ENCODE measurements at places on chromosomes 5 and 9.
A peak's percentile ranks its signal among the peaks of the same experiment; 100 is the strongest.

DNA sequence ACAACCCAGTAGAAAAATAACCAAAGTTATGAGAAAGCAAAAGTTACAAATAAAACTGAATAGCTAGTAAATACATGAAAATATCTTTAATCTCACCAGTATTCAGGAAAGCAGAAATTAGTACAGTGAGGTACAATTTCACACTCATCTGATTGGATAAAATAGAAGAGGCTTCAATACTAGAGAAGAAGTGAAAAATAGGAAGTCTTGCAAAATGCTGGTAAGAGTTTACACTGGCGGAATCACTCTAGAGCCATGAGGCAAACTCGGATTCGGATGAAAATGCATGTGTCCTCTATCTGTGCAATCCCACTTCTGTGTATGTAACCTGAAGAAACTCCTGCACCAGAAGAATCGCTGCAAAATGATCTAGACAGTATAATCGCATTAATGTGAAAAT is 128.9 kb downstream of the CCDC192 start:
- no peak for DNase-seq

- no peak for DNase-seq
Observed at GRCh38 chr5:87120518-87121303, 147.0 kb upstream of the RASA1 start.

DNA sequence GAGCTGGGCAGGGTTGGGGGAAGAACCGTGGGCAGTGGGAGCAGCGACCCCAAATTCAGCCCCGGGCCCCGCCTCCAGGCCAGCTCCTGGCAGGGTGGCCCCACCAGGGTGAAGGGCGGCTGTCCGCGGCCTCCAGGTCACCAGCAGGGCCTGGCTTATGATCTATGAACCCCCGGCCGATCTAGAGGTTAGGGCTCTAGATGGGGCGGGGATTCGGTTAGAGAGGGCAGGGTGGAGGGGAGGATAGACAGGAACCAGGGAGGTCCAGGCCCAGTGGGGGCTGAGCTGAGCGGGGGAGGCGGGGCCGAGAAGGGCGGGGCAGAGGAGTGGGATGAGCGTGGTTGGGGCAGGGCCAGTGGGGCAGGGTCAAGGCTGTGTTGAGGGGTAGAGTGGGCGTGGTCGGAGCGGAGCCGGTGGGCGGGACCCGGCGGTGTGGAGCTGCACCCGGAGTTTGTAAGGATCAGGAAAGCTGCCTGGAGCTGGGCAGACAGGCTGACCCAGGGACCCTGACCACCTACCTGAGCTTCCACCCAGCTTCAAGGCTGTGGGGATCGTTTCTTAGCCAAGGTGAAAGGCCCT is 29.3 kb upstream of the OBP2B start:
- DNase-seq: no peak

DNA sequence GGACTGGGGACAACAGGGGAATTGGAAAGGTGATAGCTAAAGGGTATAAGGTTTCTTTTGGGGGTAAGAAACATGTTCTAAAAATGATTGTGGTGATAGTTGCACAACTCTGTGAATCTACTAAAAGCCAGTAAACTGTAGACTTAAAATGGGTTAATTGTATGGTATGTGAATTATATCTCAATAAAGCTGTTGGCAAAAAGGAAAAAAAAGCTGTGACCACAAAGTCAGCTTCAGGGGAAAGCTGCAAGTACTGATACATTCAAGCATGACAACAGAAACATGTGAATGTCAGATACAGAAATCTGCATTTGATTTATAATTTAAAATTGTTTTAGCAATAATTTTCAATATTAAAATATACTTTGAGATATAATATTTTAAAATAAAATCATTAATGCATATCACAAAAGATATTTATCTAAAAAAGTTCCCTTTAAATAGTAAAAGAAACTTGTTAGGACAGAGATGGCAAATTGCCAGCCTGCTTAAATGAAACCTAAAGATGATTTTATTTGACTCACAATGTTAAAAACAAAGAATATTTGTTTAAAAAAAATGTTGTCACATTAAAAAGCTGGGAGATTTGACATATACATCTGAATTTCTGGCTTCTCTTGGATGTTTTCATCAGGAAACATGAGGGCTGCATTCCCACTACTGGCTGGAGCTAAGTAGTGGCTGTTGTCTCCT is 66.0 kb downstream of the TBCA start:
- DNase-seq: no peak

DNA sequence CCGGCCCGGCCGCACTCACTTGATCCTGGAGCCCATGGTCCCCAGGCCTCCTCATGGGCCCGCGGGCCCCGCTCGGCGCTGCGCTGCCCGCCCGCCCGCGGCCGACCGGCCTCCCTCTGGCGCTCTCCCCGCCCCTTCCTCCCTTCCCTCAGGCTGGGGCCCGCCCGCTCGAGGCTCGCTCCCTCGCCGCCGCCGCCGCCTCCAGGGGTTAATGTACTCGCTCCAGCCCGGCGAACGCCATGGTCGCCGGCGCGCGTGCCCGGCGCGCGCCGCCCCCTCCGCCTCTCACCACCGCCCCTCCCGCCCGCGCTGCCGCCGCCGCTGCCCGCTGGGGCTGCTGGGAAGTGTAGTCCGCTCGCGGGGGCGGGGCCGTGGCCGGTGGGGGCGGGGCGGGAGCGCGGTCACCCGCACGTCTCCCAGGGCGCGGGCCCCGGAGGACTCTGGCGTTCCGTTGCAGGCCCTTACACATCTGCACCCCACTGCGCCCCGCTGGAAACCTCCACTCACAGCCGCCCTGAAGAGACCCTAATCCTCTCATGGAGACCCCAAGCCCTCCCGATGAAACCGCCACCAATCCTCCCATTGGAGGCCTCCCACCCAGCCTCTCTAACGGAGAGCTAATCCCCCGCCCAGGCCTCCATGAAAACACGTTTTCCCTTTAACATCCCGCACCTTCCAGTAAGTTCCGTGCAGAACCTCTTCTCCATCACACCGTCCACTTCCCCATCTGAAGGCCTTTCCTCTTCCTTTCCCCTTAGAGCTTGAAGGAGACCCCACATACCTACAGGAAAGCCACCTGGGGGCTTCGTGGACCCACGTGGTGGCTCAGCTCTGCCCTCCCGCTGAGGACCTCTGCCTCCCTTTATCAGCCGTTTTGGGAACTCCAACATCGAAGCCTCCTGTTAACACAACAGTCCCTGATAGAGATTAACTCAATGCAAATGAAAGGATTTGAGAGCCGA is at the start of gene DENND1A:
TSS of gene DENND1A (minus strand) at position 257 of the 962 bp plus-strand sequence. CDS start at position 36, 221 bp downstream.
- peak; percentile 57 for DNase-seq

- no peak for DNase-seq
Observed at GRCh38 chr5:78547183-78547582, 101.4 kb downstream of the LHFPL2 start.

- no peak for DNase-seq
Observed at GRCh38 chr5:30197662-30198061, 995.8 kb upstream of the CDH6 start.

DNA sequence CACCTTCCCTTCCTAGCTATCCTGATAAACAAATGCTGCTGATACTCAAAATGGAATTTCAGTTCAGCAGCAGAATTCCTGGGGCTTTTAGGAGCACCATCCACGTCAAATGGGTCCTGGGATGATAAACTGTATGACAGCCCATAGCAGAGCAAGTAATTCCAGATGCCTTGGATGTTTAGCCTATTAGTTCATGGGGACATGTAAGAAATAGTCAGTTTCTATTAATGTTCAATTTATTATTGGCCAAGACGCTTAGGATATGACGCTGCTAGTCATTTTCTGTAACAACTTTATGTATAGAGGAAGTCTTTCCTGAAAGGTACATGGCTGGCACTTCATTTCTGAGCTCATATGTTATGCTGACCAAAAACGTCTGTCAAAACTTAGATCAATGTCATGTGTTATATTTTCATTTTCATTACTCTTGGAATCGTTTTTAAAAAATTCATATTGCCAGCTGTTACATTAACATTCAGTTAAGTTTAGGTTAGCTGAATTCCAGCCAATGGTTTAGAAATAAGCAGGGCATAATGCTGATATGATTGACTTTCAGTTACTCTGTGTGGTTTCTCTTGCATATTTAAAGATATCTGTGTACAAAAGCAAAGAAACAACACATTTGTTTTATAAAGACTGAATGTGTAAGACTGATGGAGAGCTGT is 243.8 kb downstream of the CSNK1G3 start:
- DNase-seq: no peak

DNA sequence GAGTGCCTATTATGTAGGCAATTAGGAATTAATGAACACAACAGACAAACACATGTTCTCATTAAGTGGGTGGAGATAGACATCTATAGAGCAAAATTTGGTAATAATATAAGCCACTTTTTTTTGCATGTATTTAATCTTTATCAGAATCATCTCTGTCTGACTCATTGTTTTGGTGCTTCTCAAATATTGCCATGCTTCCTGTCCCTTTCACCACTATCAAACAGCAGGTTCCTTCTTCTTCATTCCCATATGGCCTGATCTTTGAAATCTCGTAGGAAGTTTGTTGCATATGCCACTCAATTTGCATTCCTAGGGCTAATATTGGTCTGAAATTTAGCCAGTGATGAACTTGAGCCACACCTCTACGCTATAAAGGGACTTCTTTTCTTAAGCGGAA is 128.9 kb upstream of the SPEF2 start:
- DNase-seq: no peak

GRCh38 chr5:135322271-135322670 is 76.8 kb downstream of the MACROH2A1 start:
- no peak for DNase-seq

DNA sequence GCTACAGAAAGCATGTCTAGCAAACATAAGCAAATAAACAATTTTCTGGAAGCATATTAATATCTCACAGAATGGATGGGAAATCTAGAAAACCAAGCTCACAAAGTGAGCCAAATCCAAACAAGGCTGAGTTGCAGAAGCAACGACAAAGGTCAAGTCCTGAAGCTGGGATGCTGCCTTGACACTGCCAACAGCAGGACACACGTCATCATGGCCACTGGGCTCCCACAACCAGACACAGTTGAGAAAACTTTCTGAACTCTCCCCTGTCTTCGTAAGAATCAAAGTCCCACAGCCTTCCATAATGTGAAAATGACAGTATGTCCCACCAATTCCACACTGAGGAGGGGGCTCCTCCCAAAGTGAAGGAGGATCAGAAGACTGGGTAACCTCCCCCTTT is 37.6 kb downstream of the EPB41L4A start:
- no peak for DNase-seq

- no peak for DNase-seq
Observed at GRCh38 chr5:42640835-42641234, 115.8 kb upstream of the CCDC152 start.

- no peak for DNase-seq
Observed at GRCh38 chr9:83560169-83560826, 22.1 kb upstream of the FRMD3 start.

DNA sequence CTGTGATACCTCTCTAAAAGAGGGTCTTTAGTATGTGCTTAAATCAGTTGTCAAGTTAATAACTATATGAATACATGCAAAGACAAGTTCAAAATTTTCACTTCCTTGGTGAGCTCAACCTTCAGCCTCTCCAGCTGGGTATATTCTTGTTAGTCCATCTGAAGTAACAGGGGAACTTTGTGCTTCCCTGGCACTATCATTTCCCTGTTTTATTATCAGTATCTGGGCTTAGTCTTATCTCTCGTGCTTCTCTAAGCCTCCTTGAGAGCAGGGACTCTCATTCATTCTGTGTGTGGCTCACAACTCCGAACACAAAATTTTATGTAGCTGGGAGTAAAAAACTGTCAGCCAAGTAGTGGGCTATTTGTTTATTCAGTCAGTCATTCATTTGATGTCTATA is 175.9 kb upstream of the MAP3K1 start:
- DNase-seq: no peak

DNA sequence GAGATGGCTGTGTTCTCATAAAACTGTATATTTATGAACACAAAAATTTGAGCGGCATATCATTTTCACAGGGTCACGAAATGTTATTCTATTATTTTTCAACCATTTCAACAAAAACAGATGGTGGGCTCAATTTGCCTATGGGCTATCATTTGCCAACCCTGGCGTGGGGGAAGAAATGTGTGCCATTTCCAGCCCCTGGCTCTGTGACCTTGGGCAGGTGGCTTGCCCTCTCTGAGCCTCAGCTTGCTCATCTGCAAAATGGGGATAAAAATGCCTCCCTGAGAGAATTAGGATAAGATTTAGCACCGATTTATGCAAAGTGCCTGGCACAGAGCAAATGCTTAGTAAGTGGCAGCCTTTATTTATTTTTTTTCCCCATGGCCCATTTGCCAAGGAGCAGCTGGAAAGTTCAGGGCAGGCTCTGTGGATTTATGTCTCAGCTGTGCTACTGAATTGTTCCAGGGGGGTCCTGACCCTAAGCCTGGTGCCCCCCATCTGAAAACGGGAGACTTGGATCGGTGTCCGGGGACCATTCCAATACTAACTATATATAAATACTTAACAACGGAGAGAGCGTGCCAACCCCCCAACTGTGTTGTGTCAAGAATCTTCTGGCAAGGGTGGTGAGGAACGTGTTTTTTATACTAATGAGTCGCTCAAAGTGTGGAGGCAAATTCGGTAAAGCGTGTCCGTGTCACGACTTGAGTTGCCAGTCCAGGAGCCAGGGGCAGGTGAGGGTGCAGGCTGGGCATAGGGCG is 34.5 kb downstream of the HRH2 start:
- no peak for DNase-seq

GRCh38 chr5:54296386-54296785 is 14.0 kb downstream of the ARL15 start:
- no peak for DNase-seq

DNA sequence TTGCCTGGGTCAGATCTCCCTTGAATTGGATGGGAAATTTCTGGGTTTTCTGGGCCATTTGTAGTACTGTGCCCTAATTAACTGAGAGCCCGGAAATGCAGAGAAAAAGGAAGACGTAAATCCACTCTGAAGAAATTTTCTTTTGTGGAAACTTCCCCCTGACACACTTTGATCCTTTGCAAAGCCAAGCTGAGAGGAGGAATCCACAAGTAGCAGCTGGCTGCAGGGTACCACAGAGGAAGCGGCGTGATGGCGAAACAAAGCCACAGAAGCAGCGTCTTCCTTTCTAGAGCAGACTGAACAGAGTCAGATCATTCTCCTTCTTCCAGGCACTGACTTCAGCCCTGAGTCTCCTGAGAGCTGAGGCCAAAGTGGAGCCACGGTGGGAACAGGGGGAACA is 47.1 kb upstream of the ZNF354A start:
- DNase-seq: no peak
